ENCODE measurements at places on chromosomes 7 and 10.

GRCh38 chr7:35658606-35659201 lies 36.2 kb downstream of the HERPUD2 start:
- H3K4me3 ChIP-seq = no peak overlapping the region
- no peak for DNase-seq
- H3K27me3 ChIP-seq = no peaks in the 10 kb centered on the region
- no peaks in the 10 kb centered on the region for H3K36me3 ChIP-seq
- peaks cover 33% of the 10 kb centered on the region for H3K4me1 ChIP-seq

DNA sequence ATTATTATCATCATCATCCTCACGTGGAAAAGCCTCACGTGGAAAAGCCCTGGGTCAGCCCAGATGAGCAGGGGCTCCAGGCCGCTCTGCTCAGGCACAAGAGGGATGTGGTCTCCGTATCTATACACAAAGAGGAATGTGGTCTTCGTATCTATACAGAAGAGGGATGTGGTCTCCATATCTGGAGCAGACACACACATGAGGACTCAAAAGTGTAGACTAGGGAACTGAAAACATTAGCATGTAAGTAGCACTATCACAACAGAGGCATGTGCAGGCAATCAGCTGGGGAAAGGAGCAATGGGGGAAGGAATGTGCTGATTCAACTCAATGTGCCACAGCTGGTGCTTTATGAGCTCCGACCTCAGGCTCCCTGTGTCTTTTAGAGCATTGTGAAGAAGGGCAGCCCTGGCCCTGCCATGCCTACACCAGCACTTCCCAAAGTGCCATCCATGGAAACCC lies 86.5 kb downstream of the PLXNA4 start:
- H3K4me1 ChIP-seq = peaks cover 27% of the 10 kb centered on the region
- H3K27me3 ChIP-seq = no peaks in the 10 kb centered on the region
- H3K27ac ChIP-seq = no peak overlapping the region
- no peaks in the 10 kb centered on the region for H3K36me3 ChIP-seq
- H3K4me3 ChIP-seq = no peak overlapping the region

DNA sequence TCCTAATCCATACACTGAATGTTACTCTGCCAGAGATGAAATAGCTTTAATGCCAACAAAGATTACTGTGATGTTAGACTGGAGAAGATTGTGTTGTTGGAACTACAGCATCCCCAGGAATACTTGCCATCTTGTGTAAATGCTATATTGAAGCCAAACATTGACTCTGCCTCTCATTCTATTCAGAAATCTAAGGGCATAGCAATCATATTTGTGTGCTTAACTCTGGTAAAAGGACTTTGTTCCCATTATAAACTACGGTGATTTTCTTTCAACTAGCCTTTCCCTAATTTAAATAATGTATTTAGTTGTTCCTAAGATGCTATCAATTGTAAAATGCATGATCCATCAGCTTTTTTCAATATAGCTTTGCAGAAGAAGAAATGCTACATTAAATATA lies 498.4 kb upstream of the LRRN3 start:
- H3K36me3 ChIP-seq = no peaks in the 10 kb centered on the region
- H3K4me1 ChIP-seq = no peaks in the 10 kb centered on the region
- no peak overlapping the region for H3K4me3 ChIP-seq
- H3K27me3 ChIP-seq = no peaks in the 10 kb centered on the region

DNA sequence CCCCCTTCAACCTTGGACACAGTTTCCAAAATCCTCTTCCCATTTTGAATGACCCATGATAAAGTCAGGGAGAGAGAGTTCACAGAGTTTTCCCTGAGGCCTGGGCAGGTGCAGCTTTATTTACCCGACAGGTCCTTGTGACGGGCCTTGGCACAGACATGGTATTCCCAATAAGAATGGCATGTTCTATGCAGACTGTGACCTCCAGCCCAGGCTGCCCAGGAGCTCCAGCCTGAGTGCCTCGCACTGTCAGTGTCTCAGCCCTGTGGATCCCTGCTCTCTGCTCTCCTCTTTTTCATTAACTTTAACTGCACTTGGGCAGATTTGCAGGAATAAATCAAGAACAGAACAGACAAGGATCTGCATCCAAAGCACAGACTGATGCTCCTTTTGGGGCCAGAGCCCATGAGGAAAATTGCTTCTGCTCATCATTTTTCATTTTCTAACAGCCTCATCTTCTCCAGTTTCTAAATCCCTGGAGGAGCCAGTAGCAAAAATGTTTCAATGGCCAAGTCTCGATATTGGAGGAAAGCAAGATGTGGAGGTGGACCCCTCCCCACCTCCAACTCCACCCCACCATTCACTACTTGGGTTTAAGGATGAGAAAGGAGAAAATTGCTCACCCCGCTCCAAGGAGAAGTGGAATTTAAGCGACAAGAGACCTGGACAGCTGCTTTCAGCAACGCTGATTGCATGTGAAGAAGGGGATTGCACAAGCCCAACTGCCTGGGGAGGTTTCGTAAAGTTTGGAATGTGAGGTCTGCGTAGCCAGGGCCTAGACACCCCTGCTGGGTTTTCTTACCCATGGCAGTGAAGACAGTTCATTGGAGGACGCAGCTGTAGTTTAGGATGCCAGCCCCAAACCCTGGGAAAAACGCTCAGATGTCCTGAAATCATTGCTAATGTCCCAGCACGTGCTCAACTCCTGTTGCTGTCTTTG lies 225.9 kb downstream of the WDR11 start:
- no peaks in the 10 kb centered on the region for H3K4me1 ChIP-seq
- no peak overlapping the region for H3K27ac ChIP-seq
- no peaks in the 10 kb centered on the region for H3K36me3 ChIP-seq
- no peak overlapping the region for H3K4me3 ChIP-seq
- DNase-seq = no peak

GRCh38 chr10:20247891-20248708 lies 431.9 kb downstream of the PLXDC2 start:
- H3K4me3 ChIP-seq = no peak overlapping the region
- no peak overlapping the region for H3K27ac ChIP-seq
- no peak for DNase-seq
- H3K4me1 ChIP-seq = no peaks in the 10 kb centered on the region
- no peaks in the 10 kb centered on the region for H3K36me3 ChIP-seq

- no peak overlapping the region for H3K27ac ChIP-seq
- H3K27me3 ChIP-seq = peaks cover 59% of the 10 kb centered on the region
- peaks cover 8% of the 10 kb centered on the region for H3K4me1 ChIP-seq
- H3K36me3 ChIP-seq = no peaks in the 10 kb centered on the region
Observed at GRCh38 chr10:100713859-100714565, 31.4 kb upstream of the PAX2 start.

- no peak overlapping the region for H3K4me3 ChIP-seq
- no peak for DNase-seq
- H3K4me1 ChIP-seq = no peaks in the 10 kb centered on the region
Observed at GRCh38 chr10:88530629-88531391, 52.3 kb downstream of the RNLS start.

DNA sequence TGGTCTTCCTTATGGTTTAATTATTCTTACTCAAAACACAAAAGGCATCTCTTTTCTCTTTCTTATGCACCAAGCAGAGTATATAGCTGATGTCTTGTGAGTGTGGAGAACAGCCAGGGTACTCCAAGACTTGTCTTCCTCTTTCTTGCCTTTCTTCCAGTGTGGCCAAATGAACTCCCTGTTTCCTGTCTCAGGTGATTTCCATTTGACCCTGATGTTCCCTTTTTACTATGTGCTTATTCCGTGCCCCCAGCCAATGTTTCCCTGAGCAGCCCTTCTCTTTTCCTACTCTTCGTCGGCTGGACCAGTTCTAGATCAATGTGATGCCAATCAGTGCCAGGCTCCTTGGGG lies 12.6 kb downstream of the OR9A4 start:
- H3K36me3 ChIP-seq = no peaks in the 10 kb centered on the region
- H3K27ac ChIP-seq = no peak overlapping the region
- no peak for DNase-seq
- H3K27me3 ChIP-seq = no peaks in the 10 kb centered on the region

- no peaks in the 10 kb centered on the region for H3K4me1 ChIP-seq
- no peak overlapping the region for H3K4me3 ChIP-seq
- H3K27ac ChIP-seq = no peak overlapping the region
Observed at GRCh38 chr7:47181746-47182361, 400.1 kb downstream of the TNS3 start.

DNA sequence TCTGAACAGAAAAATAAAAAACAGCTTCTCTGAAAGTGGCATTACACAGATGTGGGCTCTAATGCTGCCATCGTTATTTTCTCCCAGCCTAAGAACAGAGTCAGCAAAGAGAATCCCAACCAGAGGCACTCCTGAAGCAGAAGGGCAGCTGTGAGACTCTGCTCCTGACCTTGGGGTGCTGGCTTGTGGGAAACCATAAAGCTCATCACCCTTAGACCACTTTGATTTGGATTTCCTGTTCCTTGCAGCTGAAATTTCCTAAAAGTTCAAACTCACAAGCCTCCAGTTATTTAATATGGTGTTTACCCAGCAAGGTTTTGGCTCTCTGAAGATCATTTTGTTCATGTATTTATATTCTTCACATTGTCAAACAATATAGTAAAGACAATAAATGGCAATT lies 814.8 kb downstream of the TNS3 start:
- no peaks in the 10 kb centered on the region for H3K27me3 ChIP-seq
- no peaks in the 10 kb centered on the region for H3K36me3 ChIP-seq
- no peak for DNase-seq
- no peak overlapping the region for H3K4me3 ChIP-seq
- no peaks in the 10 kb centered on the region for H3K4me1 ChIP-seq
- H3K27ac ChIP-seq = no peak overlapping the region

GRCh38 chr10:77716458-77717317 lies 79.1 kb upstream of the KCNMA1 start:
- no peak for DNase-seq
- no peaks in the 10 kb centered on the region for H3K36me3 ChIP-seq
- H3K27ac ChIP-seq = no peak overlapping the region
- no peaks in the 10 kb centered on the region for H3K27me3 ChIP-seq
- H3K4me3 ChIP-seq = no peak overlapping the region

- H3K27me3 ChIP-seq = no peaks in the 10 kb centered on the region
- H3K4me1 ChIP-seq = no peaks in the 10 kb centered on the region
- H3K36me3 ChIP-seq = no peaks in the 10 kb centered on the region
- no peak overlapping the region for H3K4me3 ChIP-seq
Observed at GRCh38 chr10:107144490-107144889, 20.0 kb downstream of the SORCS1 start.

DNA sequence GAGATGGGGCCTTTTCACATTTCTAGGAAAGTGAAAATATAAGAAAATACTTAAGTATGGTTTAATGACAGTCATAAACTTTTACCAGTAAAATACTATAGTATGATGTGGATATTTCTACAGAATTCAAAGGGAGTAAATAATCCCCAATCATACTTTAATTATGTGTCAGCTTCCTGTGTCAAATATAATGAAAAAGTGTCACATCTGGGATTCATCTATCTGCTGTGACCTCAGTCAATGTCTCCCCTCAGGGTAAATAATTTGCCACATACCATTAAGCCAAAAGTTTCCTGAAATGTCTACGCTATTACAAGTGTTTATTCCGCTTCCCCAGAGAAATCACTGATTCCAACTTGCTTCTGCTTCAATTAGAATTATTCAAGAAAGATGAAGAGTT lies 110.5 kb downstream of the ITGA8 start:
- no peak for DNase-seq
- no peaks in the 10 kb centered on the region for H3K36me3 ChIP-seq
- no peak overlapping the region for H3K27ac ChIP-seq
- H3K4me3 ChIP-seq = no peak overlapping the region
- H3K27me3 ChIP-seq = no peaks in the 10 kb centered on the region

GRCh38 chr7:152699079-152699478 lies 23.1 kb upstream of the XRCC2 start:
- no peaks in the 10 kb centered on the region for H3K4me1 ChIP-seq
- H3K27me3 ChIP-seq = no peaks in the 10 kb centered on the region
- no peak overlapping the region for H3K27ac ChIP-seq
- DNase-seq = no peak
- no peaks in the 10 kb centered on the region for H3K36me3 ChIP-seq

DNA sequence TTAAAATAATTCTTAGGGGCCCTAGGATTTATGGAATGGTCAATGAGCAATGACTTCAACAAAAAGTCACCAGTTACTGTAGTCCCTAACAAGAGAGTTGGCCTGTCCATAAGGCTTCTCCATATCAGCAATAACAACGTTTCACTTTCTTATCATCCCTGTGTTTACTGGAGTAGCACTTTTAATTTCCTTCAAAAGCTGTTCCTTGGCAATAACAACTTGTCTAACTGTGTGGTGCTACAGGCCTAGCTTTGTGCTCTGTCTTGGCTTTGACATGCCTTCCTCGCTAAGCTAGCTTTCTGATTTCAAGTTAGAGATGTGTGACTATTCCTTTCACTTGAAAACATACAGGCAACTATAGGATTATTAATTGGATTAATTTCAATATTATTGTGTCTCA lies 81.1 kb downstream of the JMJD1C start:
- no peak overlapping the region for H3K27ac ChIP-seq
- no peak overlapping the region for H3K4me3 ChIP-seq

GRCh38 chr7:2894118-2894940 lies 50.2 kb upstream of the GNA12 start:
- H3K4me1 ChIP-seq = peaks cover 15% of the 10 kb centered on the region
- H3K27me3 ChIP-seq = no peaks in the 10 kb centered on the region
- peak overlapping the region; percentile 39 for H3K4me3 ChIP-seq
- no peak overlapping the region for H3K27ac ChIP-seq
- no peaks in the 10 kb centered on the region for H3K36me3 ChIP-seq

DNA sequence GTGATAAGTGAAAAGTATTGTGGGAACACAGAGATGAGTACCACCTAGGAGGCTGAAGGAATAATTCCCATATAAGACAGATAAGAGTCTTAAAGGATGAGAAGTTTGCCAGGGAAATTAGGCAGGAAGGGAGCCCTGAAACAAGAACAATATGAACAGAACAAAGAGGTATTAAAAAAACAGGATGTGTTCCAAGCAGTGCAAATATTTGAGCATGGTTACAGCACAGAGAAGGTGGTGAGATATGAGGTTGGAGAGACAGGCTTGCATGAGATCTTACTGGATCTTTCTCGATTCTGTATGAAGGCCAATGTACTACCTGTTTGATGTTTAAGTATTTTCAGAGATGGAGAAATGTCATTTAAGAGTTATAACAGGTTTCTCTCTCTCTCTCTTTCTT lies 20.3 kb downstream of the TAC1 start:
- DNase-seq = no peak
- H3K27me3 ChIP-seq = no peaks in the 10 kb centered on the region
- H3K36me3 ChIP-seq = no peaks in the 10 kb centered on the region

DNA sequence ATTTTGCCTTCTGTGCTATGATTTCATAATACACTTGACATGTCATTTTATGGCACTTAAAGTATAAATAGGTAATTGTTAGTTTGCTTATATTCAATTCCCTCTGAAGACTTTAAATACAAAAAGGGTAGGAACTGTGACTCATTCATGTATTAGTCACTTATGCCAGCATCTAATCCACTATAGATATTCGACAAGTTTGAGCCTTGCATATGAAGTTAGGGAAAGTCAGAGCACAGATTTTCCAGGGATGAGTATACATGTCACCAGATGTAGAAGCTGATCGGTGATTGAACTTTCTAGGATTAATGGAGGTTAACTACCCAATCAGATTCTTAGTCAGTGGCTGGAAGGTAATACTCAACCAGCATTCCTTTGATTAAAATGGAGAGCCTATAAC lies 1321.5 kb downstream of the XPNPEP1 start:
- DNase-seq = no peak
- H3K36me3 ChIP-seq = no peaks in the 10 kb centered on the region
- no peak overlapping the region for H3K4me3 ChIP-seq
- H3K27me3 ChIP-seq = no peaks in the 10 kb centered on the region
- no peak overlapping the region for H3K27ac ChIP-seq

GRCh38 chr10:97589479-97589878 lies at the start of gene C10orf62:
TSS of gene C10orf62 (plus strand) at chr10:97589721. CDS start at chr10:97589898, 177 bp downstream.
- H3K36me3 ChIP-seq = no peaks in the 10 kb centered on the region
- H3K4me3 ChIP-seq = no peak within 1 kb of the TSS
- no peak within 1 kb of the TSS for H3K27ac ChIP-seq
- H3K4me1 ChIP-seq = no peaks in the 10 kb centered on the region

Measured in CD4-positive, alpha-beta memory T cell (primary cell).